ENCODE measurements at places on chromosomes 1 and 21. TPM values are rescaled to one million over a fixed set of nuclear protein-coding genes. Genes with fewer than 3 reads are reported as not detected.

Gene REN
- total RNA-seq, result not detected

Gene NCMAP
- total RNA-seq, result not detected

Gene ITSN1
- total RNA-seq, result 3.0 TPM

Gene UQCRHL
- 1.1 TPM for total RNA-seq

Gene ETV3L
- not detected for total RNA-seq

Gene CFAP57
- total RNA-seq, result not detected

Gene KRTAP21-2
- not detected for total RNA-seq

Gene LCE1C
- not detected for total RNA-seq

Gene NDUFS5
- 125 TPM for total RNA-seq
